ENCODE measurements at places on chromosomes 13 and 19. TPM values are rescaled to one million over a fixed set of nuclear protein-coding genes. Genes with fewer than 3 reads are reported as not detected.

ZNF112 gene
- total RNA-seq = 2.3 TPM

OR7E24 gene
- not detected for total RNA-seq

KIR3DL2 gene
- not detected for total RNA-seq

TTYH1 gene
- not detected for total RNA-seq

UNC13A gene
- total RNA-seq = 2.0 TPM

FBXO17 gene
- total RNA-seq = 87.1 TPM

TEX26 gene
- total RNA-seq = not detected

VAV1 gene
- 7.1 TPM for total RNA-seq

FOXA3 gene
- total RNA-seq = 0.77 TPM

DHX34 gene
- 37.1 TPM for total RNA-seq

SULT2A1 gene
- not detected for total RNA-seq

DENND1C gene
- 0.28 TPM for total RNA-seq

ZNF229 gene
- 2.5 TPM for total RNA-seq

MICU2 gene
- total RNA-seq = 18.1 TPM

CCL25 gene
- not detected for total RNA-seq

PCP2 gene
- not detected for total RNA-seq

OPA3 gene
- total RNA-seq = 17.1 TPM

PRKCG gene
- 5.8 TPM for total RNA-seq

CCDC169 gene
- 0.46 TPM for total RNA-seq

HTR2A gene
- not detected for total RNA-seq

OR10H1 gene
- total RNA-seq = not detected

MAMSTR gene
- 0.42 TPM for total RNA-seq

LMTK3 gene
- total RNA-seq = 4.5 TPM

TLE6 gene
- total RNA-seq = 3.1 TPM

KCTD4 gene
- not detected for total RNA-seq

VSTM1 gene
- total RNA-seq = 0.81 TPM

ARHGAP45 gene
- 2.2 TPM for total RNA-seq

SLC25A42 gene
- total RNA-seq = 0.94 TPM

NRTN gene
- total RNA-seq = 0.51 TPM

CYP2S1 gene
- total RNA-seq = 26.4 TPM

SAMD4B gene
- total RNA-seq = 187 TPM

SKA3 gene
- 13.6 TPM for total RNA-seq

CYTH2 gene
- total RNA-seq = 55.6 TPM

MUC16 gene
- total RNA-seq = 0.08 TPM

NLRP9 gene
- not detected for total RNA-seq

ZNF563 gene
- total RNA-seq = not detected

FCER2 gene
- total RNA-seq = not detected

ITPKC gene
- 15.6 TPM for total RNA-seq

MAB21L1 gene
- not detected for total RNA-seq

YJU2 gene
- total RNA-seq = 19.8 TPM

IFT88 gene
- total RNA-seq = 9.5 TPM

PTPRS gene
- 23.0 TPM for total RNA-seq

IZUMO2 gene
- total RNA-seq = not detected

SYNGR4 gene
- total RNA-seq = 3.3 TPM

JSRP1 gene
- total RNA-seq = 1.2 TPM
